ENCODE measurements at places on chromosomes 12 and 14.

DNA sequence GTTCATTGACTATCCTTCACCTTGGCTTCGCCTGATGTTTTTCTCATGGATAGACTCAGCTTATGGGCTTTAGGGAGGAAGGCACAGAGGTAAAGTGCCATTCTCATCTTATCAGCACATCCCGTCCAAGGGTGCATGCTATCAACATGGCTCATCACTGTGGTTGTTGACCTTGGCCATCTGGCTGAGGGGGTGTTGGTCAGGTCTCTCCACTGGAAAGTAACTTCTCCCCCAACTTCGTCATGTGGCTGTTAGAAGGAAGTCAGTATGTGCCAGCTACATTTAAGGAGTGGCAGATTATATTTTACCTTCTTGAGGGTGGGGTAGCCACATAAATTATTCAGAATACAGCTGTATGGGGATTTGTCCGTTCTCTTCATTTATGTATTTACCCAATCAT, 68.9 kb downstream of the EML1 start:
- no peak for DNase-seq

GRCh38 chr12:79617696-79618095, 73.1 kb downstream of the PAWR start:
- no peak for DNase-seq

GRCh38 chr12:4215229-4216186, 58.1 kb upstream of the CCND2 start:
- no peak for DNase-seq

GRCh38 chr14:29166507-29166906, 399.9 kb downstream of the FOXG1 start:
- no peak for DNase-seq

GRCh38 chr12:10365696-10366405, 24.0 kb downstream of the KLRK1 start:
- no peak for DNase-seq

- no peak for DNase-seq
Measured at GRCh38 chr12:122835750-122836026, 431 bp downstream of the HIP1R start.

DNA sequence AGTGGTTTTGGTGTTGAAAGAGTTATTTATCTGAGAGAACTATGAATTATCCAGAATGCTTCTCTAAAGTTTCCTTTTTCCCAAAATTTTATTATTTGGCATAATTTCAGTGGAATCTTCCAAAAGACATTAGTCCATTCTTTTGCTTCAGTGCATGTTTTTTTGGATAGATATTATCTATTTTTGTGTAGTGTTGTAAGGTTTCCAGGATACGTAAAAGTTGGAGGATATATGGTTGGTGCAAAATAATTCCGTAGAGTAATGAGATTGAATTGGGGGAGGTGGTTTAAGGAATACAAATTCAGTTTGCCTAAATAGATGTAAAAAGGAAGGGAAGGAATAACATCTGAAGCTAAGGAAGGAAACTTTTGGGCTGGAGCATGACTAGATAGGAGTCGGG, 186.6 kb downstream of the RGS6 start:
- no peak for DNase-seq
